ENCODE measurements at places on chromosomes 13 and 19. TPM values are rescaled to one million over a fixed set of nuclear protein-coding genes. Genes with fewer than 3 reads are reported as not detected.

- no peak for DNase-seq
These were observed 3.6 kb upstream of the F2RL3 start for GRCh38 chr19:16885166-16885565.

DNA sequence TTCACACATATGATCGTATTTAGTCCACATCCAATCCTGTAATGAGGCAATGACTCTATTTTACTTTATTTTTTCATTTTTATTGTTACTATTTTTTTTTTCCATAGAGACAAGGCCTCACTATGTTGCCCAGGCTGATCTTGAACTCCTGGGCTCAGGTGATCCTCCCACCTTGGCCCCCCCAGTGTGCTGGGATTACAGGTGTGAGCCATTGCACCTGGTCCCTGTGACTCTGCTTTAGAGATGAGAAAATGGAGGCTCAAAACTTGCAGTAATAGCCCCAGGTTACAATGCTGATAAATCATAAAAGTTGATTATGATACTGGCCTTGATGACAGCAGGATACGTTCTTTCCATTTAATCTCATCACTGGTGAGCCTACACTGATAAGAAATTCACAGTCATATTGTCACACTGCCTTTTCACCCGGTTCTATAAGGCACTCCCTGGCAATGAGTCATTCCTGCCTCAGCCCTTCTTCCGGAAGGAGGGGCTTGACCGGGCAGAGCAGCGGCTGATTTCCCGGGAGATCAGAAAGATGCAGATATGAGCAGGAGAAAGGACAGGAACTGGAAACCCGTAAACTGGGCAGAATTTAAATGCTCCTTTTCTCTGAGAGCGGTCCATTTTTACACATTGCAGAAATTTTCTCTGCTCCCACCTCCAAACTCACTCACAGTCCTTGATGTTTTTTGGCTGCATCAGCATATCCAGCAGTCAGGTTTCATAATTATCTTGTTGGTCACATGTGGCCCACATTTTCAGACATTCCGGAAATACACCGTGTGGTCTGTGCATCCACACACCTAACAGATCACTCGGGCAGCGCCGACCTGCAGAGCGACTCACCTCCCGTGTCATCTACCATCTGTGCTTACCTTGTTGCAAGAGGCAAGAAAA lies 616.4 kb downstream of the EFNB2 start:
- DNase-seq: no peak

Gene FFAR3
- total RNA-seq: 1.4 TPM

- no peak for DNase-seq
These were observed 66.7 kb downstream of the LRRC63 start for GRCh38 chr13:46278474-46278873.

Gene GAPDHS
- not detected for total RNA-seq

Gene PRKCG
- total RNA-seq: not detected

DNA sequence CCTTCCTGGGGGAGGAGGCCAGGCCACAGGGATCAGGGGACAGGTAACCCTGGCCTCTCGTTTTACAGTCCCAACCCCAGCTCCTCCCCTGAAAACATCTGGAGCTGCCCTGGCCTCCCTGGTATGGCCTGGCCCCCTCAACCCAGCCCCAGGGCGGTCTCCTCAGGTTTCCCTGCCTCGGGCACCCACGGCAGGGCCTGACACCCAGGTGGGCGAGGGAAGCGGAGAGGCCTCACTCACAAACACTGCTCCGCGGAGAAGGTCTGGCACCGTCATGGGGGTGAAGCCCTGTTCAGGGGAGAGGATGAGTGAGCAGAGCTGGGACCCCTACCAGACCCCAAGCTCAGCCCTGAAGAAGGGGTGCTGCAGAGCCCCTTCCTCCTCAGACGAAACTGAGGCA lies 6.5 kb upstream of the CCER2 start:
- DNase-seq: no peak

Gene ZNF525
- total RNA-seq: 27.4 TPM

Gene ZNF557
- 7.9 TPM for total RNA-seq

DNA sequence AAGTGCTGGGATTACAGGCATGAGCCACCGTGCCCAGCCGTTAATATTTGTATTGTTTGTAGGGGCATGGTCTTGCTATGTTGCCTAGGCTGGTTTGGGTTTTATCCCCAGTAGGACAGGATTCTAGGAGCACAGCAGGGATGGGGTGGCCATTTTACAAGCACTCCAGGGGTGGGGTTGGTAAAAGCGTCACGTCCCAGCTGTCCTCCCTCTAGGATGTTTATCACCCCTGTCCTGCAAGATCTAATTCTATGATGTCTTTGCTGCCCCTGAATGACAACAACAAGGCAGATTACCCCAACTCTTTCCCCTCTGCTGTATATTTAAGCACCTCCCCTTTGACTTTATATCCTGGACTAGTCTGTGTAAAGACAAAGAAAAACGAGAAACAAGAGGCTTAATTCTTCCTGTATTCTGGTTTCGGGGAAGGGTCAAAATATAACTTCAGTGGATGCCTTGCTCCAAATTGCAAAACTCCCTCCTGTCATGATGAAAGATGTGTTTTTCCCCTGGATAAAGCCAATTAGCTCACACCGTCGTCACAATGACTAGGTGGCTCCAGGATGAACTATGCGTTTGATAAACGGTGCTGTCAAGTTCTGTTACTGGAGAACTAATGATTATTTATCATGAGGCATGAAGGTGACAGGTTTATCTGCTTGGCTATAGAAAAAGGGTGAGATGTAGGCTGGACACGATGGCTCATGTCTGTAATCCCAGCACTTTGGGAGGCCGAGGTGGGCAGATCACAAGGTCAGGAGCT lies 27.8 kb upstream of the OR1M1 start:
- DNase-seq: no peak

Gene ZNF682
- 12.8 TPM for total RNA-seq

Gene ZNF418
- 3.1 TPM for total RNA-seq

Gene KLK15
- total RNA-seq: not detected

- DNase-seq: no peak
These were observed 47.0 kb downstream of the PCDH9 start for GRCh38 chr13:67183151-67183550.

DNA sequence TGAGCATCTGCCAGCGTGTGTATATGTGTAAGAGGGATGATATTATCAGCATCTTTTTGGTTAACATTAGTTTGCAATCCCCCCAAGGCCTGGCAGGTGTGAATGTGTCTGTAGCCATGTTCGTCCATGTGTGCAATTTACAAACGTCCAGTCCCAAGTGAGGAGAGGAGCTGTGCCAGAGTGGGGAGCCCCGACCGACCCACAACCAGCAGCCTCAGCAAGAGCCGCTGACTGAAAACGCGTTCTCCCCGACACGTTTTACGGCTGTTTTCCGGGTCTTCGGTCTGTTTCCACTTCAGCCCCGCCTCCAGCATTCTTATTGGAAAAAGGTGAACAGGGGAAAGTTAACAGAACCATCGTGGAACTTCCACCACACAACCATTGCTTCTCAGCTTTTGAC lies 119.1 kb upstream of the SOX1 start:
- no peak for DNase-seq

- DNase-seq: no peak
These were observed 1303.0 kb downstream of the EFNB2 start for GRCh38 chr13:105232439-105232838.

DNA sequence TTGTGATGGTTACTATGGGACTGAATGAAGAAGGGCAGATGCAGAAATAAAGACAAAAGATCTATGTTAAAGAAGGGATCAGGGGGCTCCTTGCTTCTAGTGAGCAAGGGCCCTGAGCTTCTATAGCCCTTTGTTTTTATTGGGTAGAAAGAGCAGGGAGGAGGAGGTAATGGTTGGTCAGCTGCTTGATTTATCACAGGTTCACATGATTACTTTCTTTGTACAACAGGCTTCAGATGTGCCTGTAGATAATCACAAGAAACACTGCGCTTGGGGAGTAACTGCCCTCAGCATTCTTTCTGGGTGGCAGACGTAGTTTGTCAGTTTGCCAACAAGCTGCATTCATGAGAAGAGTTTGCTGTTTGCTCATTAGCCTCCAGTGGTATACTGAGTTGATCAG lies 4.8 kb upstream of the ZNF439 start:
- DNase-seq: no peak

DNA sequence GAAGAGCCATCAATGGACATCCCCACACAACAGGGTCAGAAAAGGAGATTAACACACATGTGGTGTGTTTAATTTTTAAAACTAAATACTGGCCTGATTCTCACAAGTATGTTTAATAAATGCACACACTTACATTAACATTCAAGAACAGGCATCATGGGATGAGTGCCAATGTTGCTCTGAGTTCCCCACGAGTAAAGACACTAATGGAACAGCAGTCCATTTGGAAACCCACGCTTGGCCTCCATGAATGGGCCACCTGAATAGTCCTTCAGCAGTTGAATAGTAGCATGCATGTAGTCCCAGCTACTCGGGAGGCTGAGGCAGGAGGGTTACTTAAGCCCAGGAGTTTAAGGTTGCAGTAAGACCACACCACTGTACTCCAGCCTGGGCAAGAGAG lies 195.2 kb upstream of the IPO5 start:
- DNase-seq: no peak

- DNase-seq: no peak
These were observed 5.7 kb upstream of the PNPLA6 start for GRCh38 chr19:7529610-7530490.

Gene TM9SF2
- 49.0 TPM for total RNA-seq

- no peak for DNase-seq
These were observed 221.6 kb downstream of the NBEA start for GRCh38 chr13:35163674-35164073.

Gene ZNF790
- total RNA-seq: 4.6 TPM

GRCh38 chr13:26377038-26377437 lies 123.1 kb downstream of the CDK8 start:
- DNase-seq: peak; percentile 4

- DNase-seq: no peak
These were observed 14.8 kb downstream of the DHX34 start for GRCh38 chr19:47363758-47364531.

- no peak for DNase-seq
These were observed 751 bp upstream of the NTN5 start for GRCh38 chr19:48673436-48674100.

Measured in activated naive CD4-positive, alpha-beta T cell treated with anti-CD3 and anti-CD28 coated beads, Interleukin-2, amount 50 U/mL, for 72 hours (primary cell).